MCF 10A (cell line): ENCODE measurements at places on chromosomes 12 and 14. TPM values are rescaled to one million over a fixed set of nuclear protein-coding genes. Genes with fewer than 3 reads are reported as not detected.

GRCh38 chr14:95034788-95035187 is 122.5 kb downstream of the DICER1 start:
- DNase-seq = no peak

GRCh38 chr14:22007784-22008412 is 334.3 kb upstream of the OR4E1 start:
- DNase-seq = no peak

Gene CD163
- not detected in 2 replicates for total RNA-seq

Gene CRIP2
- 31.1 and 50.5 TPM in 2 replicates for total RNA-seq

DNA sequence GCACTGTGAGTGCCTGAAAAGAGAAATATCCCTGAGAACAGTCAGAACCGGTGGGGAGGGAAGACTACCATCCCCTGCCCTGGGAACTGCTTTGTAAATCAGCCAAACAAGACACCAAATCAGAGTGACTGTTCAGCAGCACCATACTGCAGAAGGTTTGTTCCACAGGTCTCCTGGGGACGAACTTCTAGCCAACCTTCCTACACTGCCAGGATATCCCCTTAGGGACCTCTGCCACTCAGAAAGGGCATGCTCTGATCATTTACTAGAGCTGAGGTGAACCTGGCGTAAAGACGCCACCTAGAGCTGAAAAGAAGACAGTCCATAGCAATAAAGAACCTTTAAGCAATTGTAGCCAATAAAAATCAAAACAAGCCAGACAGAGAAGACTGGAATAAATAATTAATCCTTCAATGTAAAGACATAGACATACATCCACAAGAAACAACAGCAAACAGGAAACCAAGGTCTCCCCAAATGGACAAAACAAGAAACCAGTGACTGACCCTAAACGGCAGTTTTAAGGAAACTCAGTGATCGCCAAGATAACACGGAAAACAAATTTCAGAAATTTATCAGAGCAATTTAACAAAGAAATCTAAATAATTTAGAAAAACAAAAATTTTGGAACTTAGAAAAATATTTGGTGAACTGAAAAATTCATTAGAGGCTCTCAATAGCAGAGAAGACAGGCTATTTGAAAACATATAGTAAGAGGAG is 228.1 kb upstream of the AMIGO2 start:
- DNase-seq = peak; percentile 75

Gene PCED1B
- 5.1 and 9.6 TPM in 2 replicates for total RNA-seq

- DNase-seq = no peak
Observed at GRCh38 chr12:105554223-105554678, 223.8 kb downstream of the C12orf75 start.

DNA sequence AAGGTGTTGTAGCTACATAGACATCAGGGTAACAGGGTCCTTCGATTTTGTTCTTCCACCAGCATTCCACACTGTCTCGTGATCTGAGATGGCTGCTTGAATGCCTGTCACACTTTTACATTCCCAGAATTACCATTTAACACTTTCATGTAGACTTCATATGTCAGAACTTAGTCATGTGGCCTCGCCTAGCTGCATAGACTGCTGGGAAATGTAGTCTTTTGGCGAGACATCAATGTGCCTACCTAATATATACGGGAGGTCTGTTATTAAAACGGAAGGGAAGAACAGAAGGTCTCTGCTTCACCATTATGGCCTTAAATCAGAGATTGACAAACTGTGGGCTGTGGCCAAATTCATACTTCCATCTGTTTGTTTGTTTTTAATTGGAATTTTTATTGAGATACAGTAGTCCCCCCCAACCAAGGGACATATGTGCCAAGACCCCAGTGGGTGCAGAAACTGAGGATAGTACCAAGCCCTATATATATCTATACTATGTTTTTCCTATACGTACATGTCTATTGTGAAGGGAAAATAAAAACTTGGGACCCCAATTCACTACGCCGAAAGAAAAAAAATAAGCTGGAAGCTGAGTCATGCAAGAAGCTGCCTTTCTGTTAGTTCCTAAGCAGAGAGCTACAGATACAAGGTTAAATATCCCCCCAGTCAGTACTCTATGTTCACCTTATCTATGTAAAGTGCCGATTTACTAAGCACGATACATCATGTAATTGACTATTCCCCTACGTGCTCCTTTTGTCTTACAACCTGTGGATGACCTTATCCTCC is 11.3 kb upstream of the HRK start:
- no peak for DNase-seq

GRCh38 chr12:39613525-39613924 is 6.1 kb downstream of the ABCD2 start:
- no peak for DNase-seq

- peak; percentile 8 for DNase-seq
Observed at GRCh38 chr14:86221000-86221399, 691.1 kb downstream of the FLRT2 start.

Gene RNASE7
- total RNA-seq = 10.9 and 11.8 TPM in 2 replicates

- DNase-seq = no peak
Observed at GRCh38 chr12:121232163-121232562, 22.2 kb downstream of the P2RX4 start.

DNA sequence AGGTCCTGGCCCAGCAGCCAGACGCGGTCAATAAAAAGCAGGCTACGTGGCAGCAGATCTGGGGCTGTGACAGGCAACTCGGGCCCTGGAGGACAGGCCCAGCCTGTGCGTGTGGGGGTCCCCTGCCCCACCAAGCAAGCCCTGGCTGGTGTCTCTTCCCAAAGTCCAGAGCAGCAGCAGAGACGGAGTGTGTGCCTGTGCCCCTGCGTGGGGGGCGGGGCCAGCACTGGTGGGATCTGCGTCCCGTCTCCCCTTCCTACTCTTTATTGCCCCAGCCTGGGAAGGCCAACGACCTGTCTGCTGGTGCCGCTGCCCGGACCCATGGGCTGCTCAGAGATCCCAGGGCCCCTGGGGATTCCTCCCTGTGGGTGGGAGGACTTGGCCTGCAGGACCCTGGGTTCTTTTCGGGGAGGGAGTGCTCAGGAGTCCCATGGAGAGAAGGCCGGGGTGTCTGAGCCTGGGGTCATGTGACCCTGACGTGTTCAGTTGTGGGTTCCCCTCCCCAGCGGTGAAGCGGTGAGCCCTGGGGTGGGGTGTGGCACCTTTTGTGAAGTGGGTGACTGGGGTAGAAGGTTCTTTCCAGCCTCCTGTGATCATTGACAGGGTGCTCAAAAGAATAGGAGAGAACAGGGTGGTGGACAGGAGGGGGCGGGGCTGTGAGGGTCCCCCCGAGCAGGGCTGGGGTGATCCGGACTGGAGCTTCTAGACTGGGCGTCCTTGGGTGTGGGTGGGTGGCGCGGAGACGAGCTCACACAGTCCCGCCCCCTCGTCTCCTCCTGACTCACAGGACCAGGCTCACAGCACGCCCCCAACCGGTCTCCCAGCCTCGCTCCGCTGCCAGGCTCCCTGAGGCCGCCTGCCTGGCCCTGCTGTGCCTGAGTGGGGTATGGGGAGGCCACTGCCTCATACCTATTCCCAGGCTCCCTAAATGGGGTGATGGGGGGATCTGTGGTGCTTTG is 22.4 kb downstream of the ASPG start:
- DNase-seq = peak; percentile 44

GRCh38 chr14:104220215-104221070 is 82.1 kb downstream of the KIF26A start:
- no peak for DNase-seq

Gene EID3
- total RNA-seq = 1.6 and 3.0 TPM in 2 replicates

Gene KIF26A
- 0.26 and 0.39 TPM in 2 replicates for total RNA-seq

Gene ANO4
- 0.15 and 0.91 TPM in 2 replicates for total RNA-seq

Gene TCL1B
- total RNA-seq = not detected in 2 replicates

Gene KRT86
- total RNA-seq = 37.8 and 45.1 TPM in 2 replicates

GRCh38 chr12:100138048-100138802 is 4.4 kb downstream of the BLTP3B start:
- peak; percentile 45 for DNase-seq

DNA sequence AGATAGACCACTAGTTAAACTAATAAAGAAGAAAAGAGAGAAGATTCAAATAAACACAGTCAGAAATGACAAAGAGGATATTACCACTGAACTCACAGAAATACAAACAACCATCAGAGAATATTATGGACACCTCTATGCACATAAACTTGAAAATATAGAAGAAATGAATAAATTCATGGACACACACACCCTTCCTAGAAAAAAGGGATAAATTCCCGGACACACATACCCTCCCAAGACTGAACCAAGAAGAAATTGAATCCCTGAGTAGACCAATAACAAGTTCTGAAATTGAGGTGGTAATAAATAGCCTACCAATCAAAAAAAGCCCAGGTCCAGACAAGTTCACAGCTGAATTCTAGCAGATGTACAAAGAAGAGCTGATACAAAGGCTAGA is 187.9 kb downstream of the SEC23A start:
- DNase-seq = no peak

DNA sequence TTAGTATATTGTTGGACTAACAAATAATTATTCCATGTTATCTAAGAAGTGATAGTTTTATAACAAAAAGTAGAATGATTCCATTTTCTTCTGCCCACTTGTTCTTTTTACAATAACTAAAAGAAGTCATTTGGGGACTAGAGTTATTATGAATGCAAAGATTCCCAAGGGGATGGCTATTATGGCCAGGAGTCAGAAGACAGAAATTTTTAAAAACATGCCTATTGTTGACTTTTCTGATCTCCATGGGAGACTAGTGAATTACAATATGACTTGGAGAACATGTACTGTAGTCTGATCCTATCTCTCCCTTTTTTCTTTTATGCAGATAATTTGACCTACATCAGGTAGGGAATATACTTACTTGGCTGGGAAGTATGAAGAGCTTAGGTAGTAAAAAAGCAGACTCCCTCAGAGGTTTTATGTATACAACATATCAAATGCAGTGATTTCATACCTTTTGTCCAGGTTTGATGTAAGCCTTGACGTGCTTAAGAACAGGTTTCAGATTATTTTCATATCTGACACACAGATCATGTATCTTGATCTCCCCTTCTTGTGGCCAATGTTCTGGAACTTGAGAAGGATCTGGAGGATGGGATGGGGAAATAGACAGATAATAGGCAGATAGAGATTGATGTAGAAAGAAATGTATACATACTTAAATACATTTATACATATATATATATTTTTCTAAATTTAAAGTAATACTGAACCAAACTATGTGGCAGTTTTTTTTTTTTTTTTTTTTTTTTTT is 41.0 kb upstream of the KCNJ8 start:
- no peak for DNase-seq

- no peak for DNase-seq
Observed at GRCh38 chr14:57918791-57919190, 52.9 kb upstream of the SLC35F4 start.

DNA sequence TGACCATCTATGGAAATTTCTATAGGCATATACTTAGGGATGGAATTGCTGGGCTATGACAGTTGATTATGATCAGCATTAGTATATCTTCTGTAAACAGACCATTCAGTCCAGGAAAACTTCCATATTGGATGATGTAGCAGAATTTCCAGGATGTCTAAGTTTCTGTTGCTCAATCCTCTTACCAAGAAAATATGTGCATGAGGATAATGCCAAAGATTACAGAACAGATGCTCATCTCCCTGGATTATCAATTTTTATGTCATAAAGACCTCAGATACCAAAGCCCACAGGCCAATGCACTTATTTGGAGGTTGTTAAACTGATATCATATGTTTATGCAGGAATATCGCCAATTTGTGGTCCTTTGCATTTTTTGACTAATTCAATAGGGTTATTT is 354.4 kb upstream of the FLRT2 start:
- no peak for DNase-seq

DNA sequence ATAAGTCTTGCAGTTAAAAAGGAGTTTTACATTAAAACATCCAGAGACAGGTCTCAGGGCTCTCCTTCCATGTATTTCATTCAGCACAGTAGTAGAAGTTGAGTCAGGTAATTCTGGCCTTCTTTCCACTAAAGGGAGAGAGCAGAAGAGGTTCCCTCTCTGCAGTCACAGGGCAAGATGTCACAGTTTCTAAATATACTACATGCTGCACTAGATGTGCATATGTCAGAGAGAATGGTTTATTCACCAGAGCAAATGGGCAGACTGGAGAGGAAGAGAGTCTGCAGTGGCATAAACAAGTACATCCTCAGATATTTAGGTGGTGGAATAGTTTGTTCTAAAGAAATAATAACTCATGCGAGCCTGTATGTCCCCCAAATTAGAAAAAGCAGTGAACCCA is 132.0 kb downstream of the KICS2 start:
- DNase-seq = no peak

Gene EGLN3
- 0.17 and 0.54 TPM in 2 replicates for total RNA-seq

DNA sequence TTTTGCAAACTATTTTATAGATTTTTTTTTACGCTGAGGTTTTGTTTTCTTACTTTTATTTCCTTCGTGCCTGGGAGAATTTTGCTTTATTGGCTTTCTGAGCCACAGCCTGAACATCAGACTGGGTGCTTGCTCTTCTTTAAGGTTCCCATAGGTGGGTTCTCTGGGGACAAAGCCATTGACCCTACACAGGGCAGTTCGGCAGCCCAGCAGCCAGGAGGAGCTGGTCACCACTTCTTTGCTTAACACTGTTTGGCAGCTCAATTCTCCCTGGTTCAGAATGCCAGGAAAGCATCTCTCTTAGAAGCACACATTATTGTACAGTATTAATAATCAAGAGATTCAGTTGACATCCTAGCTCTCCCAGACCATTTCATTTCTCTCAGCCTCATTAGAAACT is 140.8 kb upstream of the NEDD1 start:
- no peak for DNase-seq

DNA sequence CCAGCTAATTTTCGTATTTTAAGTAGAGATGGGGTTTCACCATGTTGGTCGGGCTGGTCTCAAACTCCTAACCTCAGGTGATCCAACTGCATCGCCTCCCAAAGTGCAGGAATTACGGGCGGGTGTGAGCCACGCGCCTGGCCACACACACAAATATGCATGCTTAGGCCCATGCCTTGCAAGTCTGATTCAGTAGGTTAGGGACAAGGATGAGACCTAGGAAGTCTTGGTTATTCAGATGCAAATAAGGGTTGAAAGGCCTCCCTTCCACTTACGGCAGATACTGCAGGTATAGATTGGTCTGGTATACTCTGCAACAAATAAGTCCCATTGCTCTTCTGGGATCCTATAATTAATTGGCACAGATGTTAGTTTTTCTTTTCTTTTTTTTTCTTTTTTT is 32.9 kb downstream of the TXNRD1 start:
- no peak for DNase-seq

DNA sequence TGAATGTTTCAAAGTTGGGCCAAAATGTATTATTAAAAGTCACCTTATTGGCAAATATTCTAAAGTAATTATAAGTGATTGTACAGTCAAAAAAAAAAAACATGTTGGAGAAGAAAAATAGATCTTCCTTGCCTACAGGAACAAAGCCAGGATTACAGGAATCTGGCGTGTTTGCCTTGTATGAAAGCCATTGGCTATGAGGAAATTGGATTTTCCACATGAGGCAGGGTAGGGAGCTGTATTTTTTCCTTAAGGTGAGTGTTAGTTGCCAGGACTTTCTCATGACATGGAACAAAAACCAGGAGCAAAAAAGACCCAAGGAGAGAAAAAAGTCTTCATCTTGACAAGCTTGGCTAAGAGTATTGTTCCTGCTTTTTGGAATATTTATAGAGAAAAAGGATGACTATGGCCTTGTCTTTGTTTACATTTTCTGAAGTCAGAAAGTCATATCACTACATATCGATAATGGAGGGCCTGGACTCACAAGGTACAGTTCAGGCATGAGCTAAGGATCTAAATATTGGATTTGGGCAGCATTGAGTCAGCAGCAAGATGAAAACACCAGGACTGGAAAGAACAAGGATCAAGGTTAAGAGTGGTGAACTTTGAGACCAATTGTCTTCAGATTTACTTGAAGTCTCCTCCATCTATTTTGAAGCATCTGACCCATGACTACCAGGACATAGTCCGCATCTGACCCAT is 68.4 kb upstream of the FLRT2 start:
- no peak for DNase-seq

Gene SERPINA5
- 0.35 TPM in 1 of 2 replicates, not detected in the other for total RNA-seq

- DNase-seq = peak; percentile 85
Observed at GRCh38 chr12:116376354-116377193, 99.1 kb upstream of the MED13L start.
